ENCODE measurements at places on chromosomes 11 and 22. TPM values are rescaled to one million over a fixed set of nuclear protein-coding genes. Genes with fewer than 3 reads are reported as not detected.

GRCh38 chr22:42271906-42272305, 1.5 kb upstream of the TCF20 start:
- peaks cover 3% of the 10 kb centered on the region for H3K27me3 ChIP-seq
- peaks cover 42% of the 10 kb centered on the region for H3K4me1 ChIP-seq
- no peaks in the 10 kb centered on the region for H3K36me3 ChIP-seq
- DNase-seq = no peak
- peak overlapping the region; percentile 91 for H3K4me3 ChIP-seq

GRCh38 chr22:19111140-19111539, 11.1 kb downstream of the DGCR2 start:
- no peak for DNase-seq
- no peaks in the 10 kb centered on the region for H3K36me3 ChIP-seq
- H3K27ac ChIP-seq = no peak overlapping the region
- H3K27me3 ChIP-seq = no peaks in the 10 kb centered on the region

DNA sequence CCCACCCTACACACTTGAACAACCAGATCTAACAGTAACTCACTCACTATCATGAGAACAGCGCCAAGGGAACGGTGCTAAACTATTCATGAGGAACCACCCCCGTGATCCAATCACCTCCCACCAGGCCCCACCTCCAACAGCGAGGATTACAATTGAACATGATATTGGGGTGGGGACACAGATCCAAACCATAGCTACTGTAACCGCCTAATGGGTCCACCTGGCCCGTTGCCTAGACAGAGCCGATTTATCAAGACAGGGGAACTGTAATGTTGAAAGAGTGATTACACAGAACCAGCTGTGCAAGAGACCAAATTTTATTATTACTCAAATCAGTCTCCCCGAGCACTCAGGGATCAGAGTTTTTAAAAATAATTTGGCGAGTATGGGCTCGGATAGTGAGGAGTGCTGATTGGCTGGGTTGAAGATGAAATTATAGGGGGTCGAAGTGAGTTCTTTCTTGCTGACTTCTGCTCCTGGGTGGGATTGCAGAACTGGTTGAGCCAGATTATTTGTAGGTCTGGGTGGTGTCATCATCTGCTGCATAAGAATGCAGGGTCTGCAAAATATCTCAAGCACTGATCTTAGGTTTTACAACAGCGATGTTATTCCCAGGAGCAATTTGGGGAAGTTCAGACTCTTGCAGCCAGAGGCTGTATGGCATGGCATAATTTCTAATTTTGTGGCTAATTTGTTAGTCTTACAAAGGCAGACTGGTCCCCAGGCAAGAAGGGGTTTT, 17.9 kb upstream of the ZC3H12C start:
- H3K4me3 ChIP-seq = no peak overlapping the region
- peaks cover 20% of the 10 kb centered on the region for H3K4me1 ChIP-seq
- no peak for DNase-seq
- peaks cover 3% of the 10 kb centered on the region for H3K36me3 ChIP-seq

DNA sequence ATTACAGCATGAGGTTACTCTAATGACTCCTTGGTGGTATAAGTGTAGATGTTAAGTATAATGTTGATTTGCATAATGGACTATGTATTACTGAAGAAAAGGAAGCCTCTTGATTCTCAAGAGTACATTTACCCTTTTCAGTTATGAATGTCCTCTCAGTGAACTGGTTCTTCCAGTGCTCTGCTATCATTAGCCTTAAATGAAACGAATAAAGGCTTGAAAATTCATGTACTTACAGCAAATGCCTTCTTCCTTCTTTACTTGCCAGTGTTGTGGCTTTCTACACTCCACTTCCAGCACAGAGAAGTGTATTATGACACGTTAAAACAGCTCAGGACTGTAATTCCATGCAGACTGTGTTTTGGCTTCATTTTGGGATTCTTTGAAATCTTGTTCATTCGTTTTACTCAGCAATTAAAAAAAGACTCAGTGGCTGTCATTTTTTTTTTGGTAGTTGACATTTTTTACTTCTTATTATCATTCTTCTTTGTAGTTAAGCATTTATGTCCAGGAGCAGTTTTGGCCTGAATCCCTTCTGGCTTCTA, 96.9 kb downstream of the MTMR3 start:
- H3K27me3 ChIP-seq = no peaks in the 10 kb centered on the region
- peak overlapping the region; percentile 43 for H3K27ac ChIP-seq
- H3K4me3 ChIP-seq = no peak overlapping the region
- no peak for DNase-seq
- H3K36me3 ChIP-seq = no peaks in the 10 kb centered on the region

GRCh38 chr11:75269367-75269660, 28.7 kb downstream of the TPBGL start:
- no peak for DNase-seq
- H3K27me3 ChIP-seq = no peaks in the 10 kb centered on the region
- H3K4me1 ChIP-seq = no peaks in the 10 kb centered on the region
- no peak overlapping the region for H3K4me3 ChIP-seq
- no peak overlapping the region for H3K27ac ChIP-seq

DNA sequence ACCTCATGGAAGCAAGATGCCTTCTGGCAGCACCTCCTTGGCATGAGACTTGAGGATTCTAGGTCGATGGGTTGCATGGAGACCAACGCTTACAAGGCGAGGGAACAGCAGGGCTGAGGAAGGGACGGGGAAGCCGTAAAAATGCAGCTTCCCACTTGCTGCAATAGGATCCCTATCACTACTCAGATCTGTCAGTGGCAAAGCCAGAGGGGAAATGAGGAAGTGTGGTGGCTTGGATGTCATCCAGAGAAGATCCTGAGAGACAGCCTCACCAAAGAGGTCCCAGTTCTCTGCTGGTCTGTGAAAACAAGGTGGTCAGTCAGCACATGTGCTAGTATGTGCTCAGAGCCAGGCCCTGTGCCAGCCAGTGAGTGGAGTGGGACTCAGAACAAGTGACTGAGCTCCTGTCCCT, 22.2 kb downstream of the CYB5R2 start:
- no peak overlapping the region for H3K4me3 ChIP-seq
- DNase-seq = no peak
- H3K27ac ChIP-seq = peak overlapping the region; percentile 27
- peaks cover 8% of the 10 kb centered on the region for H3K4me1 ChIP-seq
- peaks cover 4% of the 10 kb centered on the region for H3K36me3 ChIP-seq

The LINC01488 gene
- not detected for total RNA-seq

DNA sequence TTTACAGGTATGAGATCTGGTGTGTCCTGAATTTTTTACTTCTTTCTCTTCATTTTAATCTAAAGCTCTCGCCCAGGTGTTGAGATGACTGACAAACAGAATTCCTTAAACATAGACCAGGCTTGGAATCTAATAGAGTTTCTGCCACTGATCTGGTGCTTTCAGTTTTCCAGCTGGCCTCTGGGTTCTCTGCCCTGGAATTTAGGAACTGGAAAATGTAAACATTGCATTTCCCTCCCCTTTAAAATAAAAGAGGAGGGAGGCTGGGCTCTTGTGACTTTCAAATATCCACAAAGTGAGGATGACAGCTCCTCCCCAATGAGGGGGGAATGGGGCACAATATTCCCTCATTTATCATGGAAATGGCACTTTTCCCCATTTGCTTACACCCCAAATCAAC, 5.0 kb downstream of the PAMR1 start:
- H3K36me3 ChIP-seq = no peaks in the 10 kb centered on the region
- H3K27ac ChIP-seq = no peak overlapping the region
- DNase-seq = no peak
- peaks cover 57% of the 10 kb centered on the region for H3K27me3 ChIP-seq
- H3K4me3 ChIP-seq = no peak overlapping the region
- peaks cover 20% of the 10 kb centered on the region for H3K4me1 ChIP-seq

DNA sequence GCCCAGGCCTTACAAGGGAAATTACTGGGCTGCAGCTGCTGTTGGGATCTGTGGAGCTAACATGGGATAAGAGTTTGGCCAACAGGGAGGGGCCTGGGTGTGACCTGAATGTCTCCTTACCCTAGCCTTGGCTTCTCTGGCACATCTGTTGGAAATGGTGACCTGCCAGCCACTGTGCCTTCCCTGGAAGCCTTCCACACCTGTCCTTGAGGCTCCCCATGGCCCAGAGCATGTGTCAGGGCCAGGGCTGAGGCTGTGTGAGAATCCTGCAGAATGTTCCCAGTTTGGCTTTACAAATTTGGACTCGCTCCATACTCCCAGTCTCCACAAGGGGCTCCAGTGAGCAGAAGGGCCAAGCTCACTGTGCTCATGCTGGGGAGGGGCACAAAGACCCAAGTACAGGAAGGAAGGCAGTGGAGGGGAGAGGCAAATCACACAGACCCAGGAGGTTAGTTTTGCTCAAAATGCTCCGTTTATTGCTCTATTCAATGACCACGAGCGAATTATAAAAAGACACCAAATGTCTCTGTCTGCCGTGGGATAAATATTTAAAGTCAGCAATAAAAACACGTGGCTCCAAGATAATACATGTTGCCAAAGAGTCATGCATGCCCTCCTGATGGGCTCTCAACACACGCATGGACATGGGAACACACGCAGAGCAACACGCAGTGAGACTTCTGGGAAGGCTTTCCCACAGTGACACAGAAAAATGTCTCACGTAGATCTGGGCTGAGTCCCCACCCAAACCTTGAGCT, 1.7 kb upstream of the IGSF22 start:
- no peak overlapping the region for H3K27ac ChIP-seq
- no peaks in the 10 kb centered on the region for H3K36me3 ChIP-seq
- peak; percentile 73 for DNase-seq
- H3K4me3 ChIP-seq = no peak overlapping the region
- H3K27me3 ChIP-seq = peaks cover 3% of the 10 kb centered on the region
- peaks cover 6% of the 10 kb centered on the region for H3K4me1 ChIP-seq

GRCh38 chr11:120279502-120279901, 39.6 kb downstream of the POU2F3 start:
- H3K4me3 ChIP-seq = no peak overlapping the region
- DNase-seq = no peak
- peaks cover 4% of the 10 kb centered on the region for H3K27me3 ChIP-seq
- H3K27ac ChIP-seq = no peak overlapping the region
- no peaks in the 10 kb centered on the region for H3K36me3 ChIP-seq

DNA sequence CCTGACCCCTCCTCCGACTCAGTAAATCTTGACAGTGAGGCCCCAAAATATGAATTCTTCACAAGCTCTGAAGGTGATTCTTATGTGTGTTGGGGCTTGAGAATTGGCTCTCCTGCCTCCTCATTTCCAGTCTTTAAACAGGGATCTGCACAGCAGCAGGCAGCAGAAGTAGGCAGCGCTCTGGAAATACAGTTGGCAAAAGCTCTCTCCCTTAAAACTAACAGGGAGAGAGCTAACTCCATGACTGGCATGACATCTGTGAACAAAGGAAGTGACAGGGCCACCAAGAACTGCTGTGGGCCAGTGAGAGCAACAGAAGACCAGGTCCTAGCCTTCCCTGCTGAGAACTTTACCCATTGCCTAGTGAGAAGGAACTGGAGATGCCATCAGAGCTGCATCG, 70.1 kb downstream of the PANX1 start:
- no peak overlapping the region for H3K27ac ChIP-seq
- H3K4me3 ChIP-seq = no peak overlapping the region
- no peaks in the 10 kb centered on the region for H3K36me3 ChIP-seq
- H3K27me3 ChIP-seq = no peaks in the 10 kb centered on the region

The PHF21B gene
- total RNA-seq = 36.5 TPM

DNA sequence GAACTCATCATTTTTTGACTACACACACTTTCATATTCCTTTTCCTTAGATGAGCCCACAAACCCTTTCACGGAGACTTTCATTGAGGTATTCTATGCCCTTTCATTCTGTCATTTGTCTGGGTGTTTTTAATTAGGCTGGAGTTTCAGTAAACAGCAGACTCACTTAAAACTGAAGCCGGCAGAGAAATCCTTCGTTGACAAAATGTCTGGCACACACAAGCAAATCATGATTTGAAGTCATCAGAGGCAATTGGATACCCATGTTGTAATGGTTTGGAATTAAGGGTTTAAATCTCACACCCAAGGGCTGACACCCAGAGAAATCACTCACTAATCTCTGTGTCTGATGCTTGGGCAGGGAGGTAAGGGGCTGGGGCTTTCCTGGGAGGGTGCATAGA, 127.1 kb downstream of the EHF start:
- DNase-seq = no peak
- peaks cover 14% of the 10 kb centered on the region for H3K36me3 ChIP-seq
- peaks cover 4% of the 10 kb centered on the region for H3K4me1 ChIP-seq
- no peaks in the 10 kb centered on the region for H3K27me3 ChIP-seq

GRCh38 chr11:75595429-75595828, 33.4 kb downstream of the SERPINH1 start:
- H3K27ac ChIP-seq = no peak overlapping the region
- H3K4me3 ChIP-seq = no peak overlapping the region
- H3K27me3 ChIP-seq = no peaks in the 10 kb centered on the region
- no peaks in the 10 kb centered on the region for H3K36me3 ChIP-seq
- H3K4me1 ChIP-seq = peaks cover 30% of the 10 kb centered on the region

- no peak overlapping the region for H3K4me3 ChIP-seq
- H3K27ac ChIP-seq = peak overlapping the region; percentile 29
- peaks cover 29% of the 10 kb centered on the region for H3K4me1 ChIP-seq
- peaks cover 14% of the 10 kb centered on the region for H3K27me3 ChIP-seq
- no peak for DNase-seq
These were observed 67.4 kb upstream of the PRDM11 start for GRCh38 chr11:45079075-45079444.

DNA sequence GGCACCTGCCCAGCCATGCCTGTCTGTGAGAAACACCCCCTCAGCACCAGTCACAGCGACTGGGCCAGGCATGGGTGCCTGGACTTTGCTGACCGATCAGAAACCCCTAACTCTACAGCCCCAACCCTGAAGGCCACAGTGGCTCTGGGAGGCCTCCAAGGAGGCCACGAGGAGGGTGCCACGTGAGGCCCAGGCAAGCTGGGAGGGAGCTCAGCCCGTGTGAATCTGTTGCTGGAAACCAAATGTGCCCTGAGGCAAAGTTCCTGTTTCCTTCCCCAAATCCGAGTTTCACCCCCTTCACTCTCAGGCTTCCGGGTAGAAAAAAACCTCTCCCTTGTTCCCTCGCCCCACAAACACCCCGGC, 1.3 kb downstream of the UNC93B1 start:
- H3K36me3 ChIP-seq = no peaks in the 10 kb centered on the region
- H3K27me3 ChIP-seq = peaks cover 39% of the 10 kb centered on the region
- no peak for DNase-seq
- H3K4me1 ChIP-seq = peaks cover 4% of the 10 kb centered on the region
- no peak overlapping the region for H3K27ac ChIP-seq

The PRR33 gene
- total RNA-seq = not detected

The KCNK7 gene
- total RNA-seq = 1.0 TPM

DNA sequence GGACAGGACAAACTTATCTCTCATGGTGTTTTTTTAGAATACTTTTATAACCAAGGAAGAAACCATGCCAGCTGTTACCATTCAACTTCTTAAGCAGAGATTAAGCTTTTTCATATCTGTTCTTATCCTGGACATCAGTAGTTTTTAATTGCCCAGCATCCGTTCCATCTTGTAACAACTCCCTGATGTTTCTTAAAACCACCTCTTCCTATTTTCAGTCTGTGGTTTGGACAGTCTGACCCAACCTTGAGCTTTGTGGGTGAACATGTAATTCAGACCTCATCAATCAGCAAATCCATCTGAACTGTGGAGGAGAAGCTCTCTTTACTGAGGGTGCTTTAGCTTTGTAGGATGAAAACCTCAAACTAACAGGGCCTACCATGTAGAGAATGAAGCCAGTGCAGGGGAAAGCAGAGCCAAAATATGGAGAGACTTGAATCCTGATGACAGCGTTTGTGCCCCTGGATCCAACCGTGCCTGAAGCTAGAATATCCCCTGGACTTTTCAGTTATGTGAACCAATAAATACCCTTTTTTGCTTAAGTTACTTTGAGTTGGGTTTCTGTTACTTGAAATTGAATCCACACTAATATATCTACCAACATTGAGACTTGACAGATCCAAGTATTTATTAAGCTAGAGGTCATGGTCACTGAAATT, 9.4 kb downstream of the TUG1 start:
- H3K4me3 ChIP-seq = no peak overlapping the region
- H3K27me3 ChIP-seq = no peaks in the 10 kb centered on the region
- no peak overlapping the region for H3K27ac ChIP-seq

Measured in neural crest cell (in vitro differentiated cells).